ENCODE measurements at places on chromosomes 7 and 10.

- no peak for DNase-seq
These were observed 54.3 kb upstream of the GPR26 start for GRCh38 chr10:123611876-123612275.

DNA sequence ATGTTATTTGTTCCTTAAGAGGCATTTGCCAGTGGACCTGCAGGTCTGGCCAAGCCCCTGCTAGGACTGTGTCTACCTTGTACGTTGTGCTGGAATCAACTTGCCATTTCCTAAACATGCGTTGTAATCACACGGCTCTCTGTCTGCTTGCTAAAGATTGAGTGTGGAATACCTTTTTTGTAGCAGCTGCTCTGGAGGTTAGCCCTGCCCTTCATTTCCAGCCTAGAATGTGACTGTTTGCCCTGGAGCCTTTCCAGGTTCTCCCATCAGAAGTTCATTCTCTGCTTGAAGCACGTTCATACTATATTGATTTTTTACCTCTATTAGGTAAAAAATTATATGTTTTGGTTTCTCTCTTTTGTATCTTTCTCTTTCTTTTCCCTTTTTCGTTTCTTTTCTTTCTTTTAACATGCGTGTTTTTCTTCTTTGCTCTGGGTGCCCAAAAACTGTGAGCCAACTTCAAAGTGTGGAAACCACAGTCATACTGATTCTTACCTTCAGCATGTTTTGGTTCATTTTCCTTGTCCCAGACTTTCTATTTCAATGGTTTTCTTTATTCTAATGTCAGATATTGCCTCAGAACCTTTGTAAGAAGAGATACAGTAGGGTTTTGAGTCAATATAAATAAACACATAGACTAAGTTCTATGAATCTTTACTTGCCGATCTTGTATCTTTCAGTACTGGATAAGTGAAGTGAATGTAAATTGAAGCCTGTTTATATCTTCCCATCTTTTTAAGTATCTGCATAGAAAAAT lies 111.9 kb upstream of the RPA3 start:
- no peak for DNase-seq

- no peak for DNase-seq
These were observed 50.2 kb upstream of the SUN1 start for GRCh38 chr7:781936-782529.

- no peak for DNase-seq
These were observed 107.1 kb downstream of the MYL10 start for GRCh38 chr7:101522021-101522420.

GRCh38 chr10:132392184-132392800 lies 4.7 kb upstream of the PWWP2B start:
- DNase-seq: no peak

- DNase-seq: no peak
These were observed 80.2 kb upstream of the ADAM12 start for GRCh38 chr10:126468467-126468866.

DNA sequence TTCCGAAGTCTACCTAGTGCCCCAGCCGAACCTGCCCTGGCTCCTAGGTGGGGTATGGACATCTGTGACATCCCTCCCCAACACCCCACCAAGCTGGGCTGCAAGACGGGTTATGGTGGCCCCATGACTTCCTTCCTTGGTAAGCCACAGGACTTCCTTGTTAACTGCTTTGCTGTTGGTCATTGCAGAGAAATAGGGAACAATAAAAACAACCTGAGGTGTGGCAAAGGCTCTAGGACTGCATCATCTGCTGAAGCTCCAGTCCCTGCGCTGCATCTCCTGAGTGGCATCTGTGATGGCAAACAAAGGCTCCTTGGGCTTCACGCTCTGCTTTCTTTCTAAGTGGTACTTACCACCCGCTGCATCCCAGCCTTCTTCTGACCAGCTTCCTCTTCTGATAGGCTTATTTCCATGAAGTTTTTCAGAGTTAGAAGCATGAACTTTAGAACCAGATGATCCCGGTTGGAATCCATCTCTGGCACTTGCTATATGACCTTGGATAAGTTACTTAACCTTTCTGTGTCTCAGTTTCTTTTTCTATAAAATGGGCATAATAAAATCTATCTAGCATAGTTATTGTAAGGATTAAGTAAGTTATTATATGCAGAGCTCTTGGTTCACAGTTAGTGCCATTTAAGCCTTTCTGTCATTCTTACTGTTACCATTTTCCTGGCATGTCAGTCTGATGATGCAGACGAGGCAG lies 216.8 kb downstream of the RPS24 start:
- DNase-seq: no peak

DNA sequence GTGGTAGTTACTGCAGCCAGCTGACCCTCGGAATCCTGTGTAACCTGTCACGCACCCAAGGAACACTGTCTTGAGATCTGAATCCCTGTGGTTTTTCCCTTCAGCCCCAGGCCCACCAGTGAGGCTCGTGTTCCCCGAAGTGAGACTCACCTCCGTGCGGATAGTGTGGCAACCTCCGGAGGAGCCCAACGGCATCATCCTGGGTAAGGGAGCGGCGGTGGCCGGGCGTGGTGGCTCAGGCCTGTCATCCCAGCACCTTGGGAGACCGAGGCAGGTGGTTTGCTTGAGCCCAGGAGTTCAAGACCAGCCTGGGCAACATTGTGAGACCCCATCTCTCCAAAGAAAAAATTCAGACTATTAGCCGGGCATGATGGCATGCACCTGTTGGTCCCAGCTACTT lies 549.9 kb upstream of the FOXK1 start:
- DNase-seq: no peak

GRCh38 chr7:41858201-41858600 lies 155.3 kb upstream of the INHBA start:
- DNase-seq: no peak

- DNase-seq: no peak
These were observed 6.0 kb upstream of the LIPA start for GRCh38 chr10:89257581-89257980.

- DNase-seq: no peak
These were observed 114.3 kb downstream of the MPP7 start for GRCh38 chr10:28188526-28188925.

DNA sequence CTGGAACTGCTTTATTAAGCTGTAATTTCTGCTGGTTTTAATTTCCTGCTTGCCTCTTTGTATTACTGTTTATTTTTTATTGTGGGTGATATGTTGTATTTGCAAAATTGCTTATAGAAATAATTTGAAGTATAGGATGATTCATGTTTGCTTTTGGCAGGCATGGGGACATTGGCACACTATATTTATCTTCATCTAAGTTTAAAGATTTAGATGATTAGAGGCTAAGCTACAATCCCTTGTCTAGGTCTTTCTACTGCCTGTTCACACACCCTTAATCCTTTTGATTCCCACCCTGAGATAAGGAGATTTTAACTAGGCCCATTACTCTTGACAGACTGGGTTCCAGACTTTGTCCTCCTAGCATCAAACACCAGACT lies 182.8 kb upstream of the KAT6B start:
- DNase-seq: no peak

DNA sequence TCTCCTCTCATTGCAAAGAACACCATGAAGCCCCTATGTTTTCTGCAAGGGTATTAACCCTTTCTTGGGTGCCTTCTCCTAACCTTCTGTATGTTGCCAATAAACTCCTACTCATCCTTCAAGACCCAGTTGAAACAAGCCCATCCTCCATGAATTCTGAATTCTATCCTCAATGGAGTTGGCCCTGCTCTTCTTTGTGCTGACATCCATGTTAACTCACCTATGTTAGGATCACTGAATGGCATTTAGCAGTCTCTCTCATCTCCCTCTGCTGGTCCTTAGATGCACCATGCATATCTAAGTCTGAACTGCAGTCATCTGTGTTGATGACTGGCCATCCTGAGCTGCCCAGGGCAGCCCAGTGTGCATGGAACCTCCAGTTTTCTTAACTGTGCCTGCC lies 129.8 kb downstream of the BUB3 start:
- DNase-seq: no peak

- DNase-seq: no peak
These were observed 29.8 kb downstream of the GSDME start for GRCh38 chr7:24727154-24728120.

DNA sequence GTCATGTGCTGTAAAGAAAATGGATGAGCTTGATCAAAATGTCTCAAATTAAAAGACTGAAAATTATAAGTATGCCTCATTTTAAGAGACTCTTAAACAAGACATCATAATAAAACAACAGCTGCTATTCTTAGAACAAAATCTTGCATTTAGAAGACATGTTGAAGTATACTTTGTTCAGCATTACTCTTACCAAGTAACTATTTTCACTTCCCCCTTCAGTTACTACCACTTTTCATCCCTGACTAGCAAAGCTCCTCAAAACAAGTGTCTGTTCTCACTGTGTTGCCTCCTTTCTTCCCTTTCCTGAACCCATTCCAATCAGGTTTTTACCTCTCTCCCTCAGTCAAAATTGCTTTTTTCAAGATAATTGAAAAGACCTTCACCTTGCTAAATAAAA lies 31.6 kb downstream of the ELAPOR2 start:
- no peak for DNase-seq

DNA sequence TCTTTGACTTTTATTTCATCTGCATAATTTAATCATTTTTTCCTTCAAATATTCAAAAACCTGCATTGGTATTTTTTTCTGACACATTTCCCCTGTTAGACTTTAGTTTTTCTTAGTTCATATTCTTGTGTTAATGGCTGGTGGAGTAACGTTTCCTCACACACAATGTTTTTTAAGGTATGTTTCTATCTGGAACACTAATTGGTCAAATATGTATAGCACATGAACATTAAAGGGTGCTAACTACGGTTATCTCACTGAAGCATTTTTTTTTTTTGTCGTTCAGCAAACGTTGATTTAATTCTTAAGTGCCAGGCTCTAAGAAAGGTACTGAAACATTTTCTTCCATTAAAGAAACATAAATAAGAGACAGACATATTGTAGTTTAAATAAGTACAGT lies 87.7 kb downstream of the PTPRZ1 start:
- DNase-seq: no peak

DNA sequence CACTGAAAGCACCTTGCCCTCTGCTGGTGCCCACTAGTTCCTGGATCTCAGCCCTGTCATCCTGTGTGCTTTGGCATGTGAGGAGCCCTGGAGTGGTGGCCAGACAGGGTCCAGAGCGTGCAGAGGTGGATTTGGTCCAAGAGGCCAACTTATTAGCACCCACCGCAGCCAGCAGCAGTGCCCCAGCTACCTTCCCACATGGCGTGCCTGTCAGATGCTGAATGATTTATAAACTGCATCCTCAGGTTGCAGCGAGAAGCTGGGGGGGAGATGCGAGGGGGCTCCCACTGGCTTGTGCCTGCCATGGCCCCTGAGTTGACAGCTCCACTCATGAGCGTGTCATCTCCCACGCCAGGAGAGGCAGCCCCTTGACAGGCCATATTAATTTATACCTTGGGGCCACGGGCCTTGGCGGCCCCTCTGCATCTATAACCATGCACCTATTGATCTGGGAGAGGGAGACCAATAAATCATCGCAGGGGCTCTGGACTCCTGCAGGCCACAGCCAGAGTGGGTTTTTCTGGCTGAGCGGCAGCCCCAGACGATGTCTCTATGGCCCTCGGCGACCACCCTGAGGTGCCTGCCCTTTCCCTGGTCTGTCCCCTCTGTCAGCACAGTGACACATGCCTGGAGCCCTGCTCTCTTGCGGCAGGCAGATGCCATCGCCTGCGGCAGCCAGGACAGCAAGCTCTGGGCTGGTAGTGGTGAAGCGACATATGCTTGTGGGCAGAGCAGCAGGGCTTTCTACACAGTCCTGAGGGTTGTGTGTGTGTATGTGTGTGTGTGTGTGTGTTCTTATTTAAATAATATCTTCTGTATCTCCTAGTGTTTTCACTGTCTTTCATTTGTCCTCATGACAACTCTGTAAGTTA lies 120.8 kb downstream of the CDH23 start:
- no peak for DNase-seq

Measured in stimulated activated CD4-positive, alpha-beta T cell treated with anti-CD3 and anti-CD28 coated beads, Interleukin-2, amount 100 ng/mL, for 24 hours (primary cell).